ENCODE measurements at places on chromosomes 16 and 17. TPM values are rescaled to one million over a fixed set of nuclear protein-coding genes. Genes with fewer than 3 reads are reported as not detected.
A peak's percentile ranks its signal among the peaks of the same experiment; 100 is the strongest.

- DNase-seq, result no peak
These were observed 314.1 kb upstream of the TNRC6C start for GRCh38 chr17:77644181-77645071.

DNA sequence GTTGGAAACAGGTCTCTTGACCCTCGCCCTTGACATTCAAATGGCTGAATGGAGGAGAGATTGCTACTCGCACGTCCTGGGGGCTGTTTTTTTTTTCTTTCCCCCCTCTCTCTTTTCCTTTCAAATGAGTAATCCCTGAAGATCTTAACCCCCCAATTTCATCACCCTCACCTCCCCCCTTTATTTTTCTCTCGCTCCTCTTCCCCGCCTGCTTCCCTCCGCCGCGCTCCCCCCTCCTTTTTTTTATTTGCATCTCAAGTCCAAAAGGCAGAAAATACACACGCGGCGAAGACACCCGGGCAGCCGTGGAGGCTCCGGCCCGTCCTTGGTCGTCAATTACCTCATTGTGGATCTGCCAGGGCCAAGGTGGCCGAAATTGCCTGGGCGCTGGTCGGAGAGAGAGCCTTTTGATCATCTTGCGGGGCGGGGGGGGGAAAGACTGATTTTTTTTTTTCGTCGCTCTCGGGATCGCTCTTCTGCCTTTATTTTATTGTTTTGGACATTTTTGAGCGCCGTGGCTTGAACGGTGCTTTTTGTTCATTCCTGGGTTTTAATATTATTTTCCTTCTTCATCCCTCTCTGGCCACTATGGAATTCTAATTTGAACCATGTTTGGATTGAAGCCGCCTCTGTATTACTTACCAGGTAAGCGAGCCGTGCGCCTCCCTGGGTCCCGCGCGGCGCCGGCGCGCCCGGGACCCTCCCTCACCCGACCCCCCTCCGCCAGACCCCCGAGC lies 57.2 kb upstream of the GSE1 start:
- no peak for DNase-seq

- no peak for DNase-seq
These were observed 490.5 kb upstream of the CDH5 start for GRCh38 chr16:65876056-65876408.

- DNase-seq, result no peak
These were observed 18.4 kb downstream of the FA2H start for GRCh38 chr16:74756203-74756602.

The SULT1A4 gene
- 9.5 TPM for total RNA-seq

DNA sequence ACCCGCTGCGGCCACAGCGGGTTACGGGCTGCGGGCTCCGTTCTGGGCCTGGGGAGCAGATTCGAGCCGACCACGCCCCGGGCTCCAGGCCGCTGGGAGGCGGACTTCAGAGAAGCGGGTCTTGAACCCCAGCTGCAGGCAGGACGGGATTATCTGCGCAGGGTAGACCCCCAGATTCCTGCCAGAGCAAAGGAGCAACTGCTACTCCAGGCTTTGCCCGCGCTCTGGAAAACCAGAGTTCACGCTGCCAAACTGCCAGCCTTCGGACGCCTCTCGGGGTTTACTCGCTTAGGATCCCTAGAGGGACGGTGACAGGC lies 301 bp upstream of the ULK2 start:
- DNase-seq, result no peak

The KCNJ16 gene
- not detected for total RNA-seq

DNA sequence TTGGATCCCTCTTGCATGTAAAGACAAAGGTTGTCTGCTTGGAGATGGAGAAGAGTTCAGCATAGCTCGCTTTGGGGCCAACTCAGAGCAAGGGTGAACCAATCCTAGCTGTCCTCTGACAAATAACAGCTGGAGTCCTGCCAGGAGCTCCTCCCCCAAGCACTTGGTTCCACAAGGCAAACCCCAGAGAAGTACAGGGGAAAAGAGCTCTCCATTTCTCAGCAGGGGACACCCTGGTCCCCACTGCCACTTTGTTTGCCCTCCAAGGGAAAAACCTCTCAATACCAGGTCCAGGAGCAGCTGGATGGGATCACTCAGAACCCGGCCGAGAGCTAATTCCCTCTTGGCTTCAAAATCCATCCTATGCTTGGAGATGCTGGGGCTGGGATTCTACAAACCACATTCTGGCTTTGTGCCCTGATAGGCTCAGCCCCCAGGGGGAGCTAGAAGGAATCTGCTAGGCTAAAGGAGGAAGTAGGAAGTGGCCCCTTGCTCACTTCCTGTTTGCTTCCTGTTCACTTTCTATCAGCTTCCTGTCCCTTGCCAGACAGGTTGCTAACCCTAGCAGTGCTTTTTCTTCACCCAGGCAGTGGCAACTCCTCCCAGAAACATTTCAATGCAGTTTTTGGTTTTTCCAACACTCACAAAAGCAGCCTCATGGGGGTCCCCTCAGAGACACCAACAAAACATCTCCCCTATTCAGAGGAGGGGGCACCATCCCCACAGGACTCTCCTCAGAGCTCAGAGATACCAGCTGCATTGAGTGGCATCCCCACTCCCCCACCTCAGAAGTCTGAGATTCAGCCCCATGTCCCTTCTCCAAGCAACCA lies 30.7 kb downstream of the CDRT4 start:
- peak; percentile 84 for DNase-seq

DNA sequence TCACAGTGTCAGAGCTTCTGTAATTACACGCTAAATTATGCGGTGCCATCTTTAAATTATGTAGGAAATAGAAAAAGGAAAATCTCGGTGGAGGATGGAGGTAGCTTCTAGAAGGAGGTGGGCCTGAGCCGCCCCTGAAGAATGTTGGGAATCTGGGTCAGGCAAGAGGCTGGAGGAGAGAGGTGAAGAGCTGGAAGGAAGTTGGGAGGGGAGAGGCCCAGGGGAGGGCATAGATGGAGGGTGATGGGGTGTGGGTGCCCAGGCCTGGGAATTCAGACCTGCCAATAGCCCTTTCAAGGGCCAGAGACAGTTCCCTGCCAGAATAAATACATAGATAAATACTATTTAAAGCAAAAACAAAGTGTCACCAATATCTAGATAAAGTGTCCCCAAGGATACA lies 415.0 kb upstream of the HSBP1 start:
- DNase-seq, result no peak

DNA sequence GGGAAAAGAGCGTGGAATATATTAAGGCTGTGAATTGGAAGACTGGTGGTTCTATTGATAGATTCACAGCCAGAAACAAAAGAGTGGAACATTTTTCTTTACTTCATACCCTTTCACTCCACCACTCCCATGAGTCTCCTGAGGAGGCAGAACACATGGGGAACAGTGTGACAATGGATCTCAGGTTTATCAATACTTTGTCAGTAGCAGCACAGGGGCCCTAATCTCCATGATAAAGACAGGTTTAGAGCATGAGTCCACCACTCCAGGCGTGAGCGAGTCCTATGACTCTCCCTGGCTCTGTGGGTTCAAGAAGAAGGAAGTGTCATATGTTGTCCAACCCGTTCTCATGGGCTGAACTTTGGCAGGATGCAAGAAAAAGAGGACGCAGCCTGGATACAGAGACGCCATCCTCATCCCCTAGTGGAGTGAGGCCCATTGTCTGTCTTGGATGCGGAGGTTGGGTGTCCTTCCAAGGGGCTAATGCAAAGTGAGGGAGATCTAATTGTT lies 361.2 kb downstream of the TMEM114 start:
- no peak for DNase-seq

DNA sequence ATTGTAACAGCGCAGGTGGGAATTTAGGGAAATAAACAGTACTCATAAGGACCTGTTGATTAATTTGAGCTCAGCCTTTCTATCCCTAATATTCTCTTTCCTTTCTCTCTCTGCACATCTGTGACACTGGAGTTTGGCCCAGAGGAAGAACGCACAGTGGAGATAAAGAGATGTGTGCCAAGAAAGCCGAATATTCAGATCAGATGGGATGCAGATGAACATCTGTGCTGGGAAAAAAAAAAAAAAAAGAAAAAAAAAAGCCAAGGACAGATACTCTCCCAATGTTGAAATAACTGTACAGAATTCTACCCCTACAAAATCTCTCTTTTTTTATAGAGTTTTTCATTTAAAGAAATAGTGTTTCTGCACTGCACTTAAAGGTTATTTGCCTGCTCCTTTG lies 485.4 kb downstream of the KCNJ2 start:
- DNase-seq, result no peak

The DHRS7C gene
- total RNA-seq, result 71.6 TPM

GRCh38 chr17:10198509-10199249 lies at the start of gene GAS7:
Gene GAS7, minus strand, starts transcription at chr17:10198606.
- peak; percentile 87 for DNase-seq

GRCh38 chr16:27024010-27024409 lies 42.7 kb upstream of the C16orf82 start:
- DNase-seq, result no peak

DNA sequence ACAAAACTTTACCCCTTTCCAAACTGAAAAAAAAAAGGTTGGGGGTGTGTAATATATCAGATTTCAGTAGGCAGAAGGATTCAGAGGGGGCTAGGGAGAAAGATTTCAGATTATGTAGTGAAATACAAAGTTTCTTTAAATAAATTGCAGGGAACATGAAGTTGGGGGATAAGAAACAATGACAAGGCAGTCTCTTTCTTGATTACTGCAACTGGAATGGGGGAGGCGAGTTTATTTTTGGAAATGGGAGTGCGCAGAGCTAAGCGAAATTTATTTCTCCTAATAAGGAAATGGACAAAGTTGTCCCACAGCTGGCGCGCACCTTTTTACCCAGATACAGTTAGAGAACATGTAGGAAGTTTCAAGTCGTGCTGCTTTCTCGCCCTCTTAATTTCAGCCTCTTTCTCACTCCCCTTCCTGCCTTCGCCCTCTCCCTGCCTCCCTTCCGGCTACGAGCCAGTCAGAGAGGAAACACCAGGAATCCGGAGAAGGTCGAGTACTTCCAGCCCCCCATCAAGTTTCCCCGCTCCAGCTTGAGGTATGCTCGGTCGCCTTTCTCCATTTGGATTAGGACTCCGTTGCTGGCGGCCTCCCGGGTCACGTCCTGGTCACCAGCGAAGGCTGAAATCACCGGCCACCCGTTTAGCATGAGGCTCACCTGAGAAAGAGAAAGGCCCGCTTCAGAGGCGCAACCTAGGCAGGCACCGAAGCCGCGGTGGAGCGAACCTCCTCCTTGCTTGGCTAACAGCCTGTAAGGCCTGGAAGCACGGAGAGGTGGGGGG lies 2.5 kb downstream of the CBLN1 start:
- no peak for DNase-seq

DNA sequence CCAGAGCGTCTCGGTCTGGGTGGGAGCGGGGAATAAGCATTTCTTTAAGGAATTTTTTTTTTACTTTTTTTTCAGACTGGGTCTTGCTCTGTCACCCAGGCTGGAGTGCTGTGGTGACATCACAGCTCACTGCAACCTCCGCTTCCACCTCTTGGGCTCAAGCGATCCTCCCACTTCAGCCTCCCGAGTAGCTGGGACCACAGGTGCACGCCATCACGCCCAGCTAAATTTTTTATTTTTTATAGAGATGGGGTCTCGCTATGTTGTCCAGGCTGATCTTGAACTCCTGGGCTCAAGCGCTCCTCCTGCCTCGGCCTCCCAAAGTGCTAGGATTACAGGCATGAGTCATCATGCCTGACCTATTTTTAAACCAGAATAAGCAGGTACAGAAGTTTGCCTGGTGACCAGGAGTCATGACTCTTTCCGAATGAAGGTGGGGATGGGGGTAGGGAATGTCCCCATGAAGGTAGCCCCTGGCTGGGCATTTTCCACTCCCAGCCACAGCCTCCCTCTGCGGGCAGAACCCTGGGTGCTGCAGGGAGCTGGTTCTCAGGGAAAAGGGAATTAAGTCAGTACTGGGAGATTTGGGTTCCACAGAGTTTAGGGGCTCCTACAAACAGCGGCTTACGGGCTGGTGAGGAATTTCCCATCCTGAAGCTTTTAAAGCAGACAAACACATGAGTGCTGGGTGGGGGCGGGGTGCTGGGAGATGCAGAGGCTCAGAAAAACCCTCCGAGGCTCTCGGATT lies 48.3 kb downstream of the TBC1D16 start:
- no peak for DNase-seq

The CD300H gene
- not detected for total RNA-seq

Data from Right ventricle myocardium superior (tissue), 1 donor.